Activated CD8-positive, alpha-beta memory T cell treated with anti-CD3 and anti-CD28 coated beads for 24 hours (primary cell): ENCODE measurements at places on chromosomes 2 and 18.

- no peak for DNase-seq
Measured at GRCh38 chr2:238712011-238712410, 135.9 kb upstream of the TWIST2 start.

DNA sequence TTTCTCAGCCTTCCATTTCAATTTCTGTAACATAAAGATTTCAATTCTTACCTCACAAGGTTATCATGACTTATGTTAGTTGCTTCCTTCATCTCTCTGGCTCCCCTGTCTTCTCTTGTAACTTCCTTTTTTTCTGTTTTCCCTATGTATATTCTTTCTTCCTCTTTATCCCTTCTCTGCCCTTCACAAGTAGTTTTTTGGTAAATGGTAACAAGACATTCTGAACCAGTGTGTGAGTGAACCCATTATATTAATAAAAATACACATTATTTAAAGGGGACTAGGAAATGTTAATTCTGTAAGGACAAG, 8.4 kb downstream of the ACSL3 start:
- DNase-seq, result no peak

DNA sequence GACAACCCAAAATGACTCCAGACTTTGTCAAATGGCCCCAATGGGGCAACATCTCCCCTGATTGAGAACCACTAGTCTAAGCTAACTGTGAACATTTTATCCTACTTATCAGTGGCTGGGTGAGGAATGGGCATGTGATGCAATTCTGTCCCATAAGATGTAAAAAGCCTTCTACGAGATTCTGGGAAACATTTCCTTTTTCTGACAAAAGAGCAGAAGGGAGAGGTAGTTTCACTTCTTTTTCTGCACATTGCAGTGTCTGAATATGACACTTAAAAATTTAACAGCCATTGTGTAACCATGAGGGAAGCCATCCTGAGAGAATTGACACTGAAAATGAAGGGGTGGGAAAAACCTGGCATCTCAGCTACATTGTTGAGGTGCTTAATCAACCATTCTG, 17.3 kb upstream of the MARCHF4 start:
- DNase-seq, result no peak

DNA sequence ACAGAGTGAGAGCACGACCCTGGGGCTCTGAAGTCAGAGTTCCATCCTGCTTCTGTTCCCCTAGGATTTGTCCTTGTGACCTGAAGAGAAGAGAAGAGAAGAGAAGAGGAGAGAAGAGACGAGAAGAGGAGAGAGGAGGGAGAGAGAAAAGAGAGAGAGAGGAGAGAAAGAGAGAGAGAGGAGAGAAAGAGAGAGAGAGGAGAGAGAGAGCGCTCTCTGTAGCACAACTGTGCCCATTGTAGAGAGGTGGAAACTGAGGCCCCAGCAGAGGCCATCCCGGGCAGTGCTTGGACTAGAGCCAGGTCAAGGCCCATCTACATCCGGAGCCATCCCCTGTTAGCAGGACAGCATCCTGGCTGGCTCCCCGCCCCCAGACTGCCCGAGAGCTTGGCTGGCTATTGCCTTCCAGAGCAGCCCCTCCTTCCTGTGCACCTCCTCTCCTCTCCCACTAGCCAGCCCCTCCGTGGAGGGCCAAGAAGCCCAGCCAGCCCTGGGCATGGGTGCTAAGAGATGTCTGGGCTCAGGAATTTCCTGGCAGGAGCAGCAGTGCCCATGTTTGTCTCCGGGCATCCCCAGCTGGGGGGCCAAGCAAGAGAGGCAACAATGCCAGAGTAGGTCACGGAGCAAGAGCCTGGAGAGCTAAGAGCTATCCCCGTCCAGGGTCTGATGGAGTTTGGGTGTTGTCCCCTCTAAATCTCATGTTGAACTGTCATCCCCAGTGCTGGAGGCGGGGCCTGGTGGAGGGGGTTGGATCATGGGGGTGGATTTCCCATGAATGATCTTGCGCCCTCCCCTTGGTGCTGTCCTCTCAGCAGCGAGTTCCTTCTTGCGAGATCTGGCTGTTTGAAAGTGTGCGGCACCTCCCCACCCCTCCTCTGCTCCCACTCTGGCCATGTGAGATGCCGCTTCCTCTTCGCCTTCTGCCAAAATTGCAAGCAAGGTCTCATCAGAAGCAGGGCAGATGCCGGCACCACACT, 18.2 kb upstream of the GPR55 start:
- peak; percentile 83 for DNase-seq

- DNase-seq, result no peak
Measured at GRCh38 chr2:107931412-107931811, 54.9 kb upstream of the SLC5A7 start.

DNA sequence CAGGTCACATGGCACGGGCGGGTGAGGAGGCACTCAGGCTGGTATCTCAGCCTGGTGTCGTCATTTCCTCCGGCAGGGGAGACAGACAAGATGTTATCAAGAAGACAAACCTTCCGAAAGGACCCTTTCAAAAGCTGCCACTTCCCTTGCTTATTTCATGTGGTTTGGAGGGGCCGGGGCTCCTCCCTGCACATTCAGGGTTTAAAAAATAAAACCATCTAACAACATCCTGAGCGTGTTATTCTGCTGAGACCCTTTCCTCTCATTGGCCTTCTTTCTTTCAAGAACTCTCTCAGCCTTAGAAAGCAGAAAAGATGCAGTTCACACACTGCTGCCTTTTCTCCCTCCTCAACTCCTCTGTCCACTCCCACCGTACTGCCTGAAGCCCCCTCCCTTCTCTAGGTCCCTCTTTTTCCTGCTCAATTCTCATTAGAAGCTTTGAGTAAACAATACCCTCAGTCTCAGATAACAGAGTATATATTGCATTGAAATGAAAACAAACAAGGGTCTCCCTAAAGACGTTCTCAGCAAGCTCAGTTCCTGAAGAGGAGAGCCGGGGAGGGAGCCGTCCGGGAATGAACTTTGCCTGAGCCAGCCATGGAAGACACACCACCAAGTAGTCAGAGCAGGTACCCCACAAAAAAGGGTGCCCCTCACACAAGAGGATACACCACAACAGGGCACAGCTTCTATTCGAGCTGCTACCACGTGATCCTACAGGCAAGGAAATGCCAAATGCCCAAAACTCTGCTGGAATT, 9.7 kb downstream of the SMAD7 start:
- DNase-seq, result peak; percentile 82

- DNase-seq, result no peak
Measured at GRCh38 chr2:112756207-112756606, 8.2 kb downstream of the CKAP2L start.

GRCh38 chr2:196988639-196989038, 62.1 kb upstream of the PGAP1 start:
- DNase-seq, result no peak

DNA sequence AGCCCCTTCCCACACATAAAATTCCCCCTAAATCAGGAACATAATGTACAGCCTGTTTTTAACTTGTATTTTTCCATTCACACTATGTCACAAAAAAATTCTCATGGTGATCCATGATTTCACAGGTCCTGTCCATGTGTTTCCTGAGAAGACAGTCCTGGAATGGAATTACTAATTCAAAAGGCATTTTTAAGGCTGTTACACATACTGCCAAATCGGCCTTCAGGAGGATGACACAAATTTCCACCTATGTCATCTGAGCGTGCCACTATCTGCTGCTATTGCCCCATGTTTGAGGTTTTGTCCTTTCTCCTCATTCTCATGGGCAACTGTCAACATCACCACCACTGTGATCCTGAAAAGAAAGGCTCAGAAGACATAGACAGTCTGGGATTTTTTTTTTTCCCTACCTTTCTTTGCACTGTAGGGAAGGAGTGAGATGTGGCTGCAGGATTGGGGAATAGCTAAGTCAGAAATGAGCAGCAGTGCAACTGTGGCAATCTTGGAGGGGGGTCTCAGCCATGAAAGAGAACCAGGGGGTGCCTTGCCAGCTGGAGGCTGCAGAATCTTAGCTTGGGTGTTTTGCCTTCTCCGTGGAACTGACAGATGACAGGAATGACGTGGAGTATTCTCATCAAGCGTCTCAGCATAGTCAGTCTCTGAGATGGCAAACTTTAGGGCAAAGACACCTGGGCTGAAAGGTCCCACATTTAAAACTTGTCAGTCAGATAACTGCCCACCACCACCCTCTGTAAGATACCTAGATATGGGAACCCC, 73.4 kb downstream of the MARCHF4 start:
- no peak for DNase-seq

GRCh38 chr18:7576685-7577084, 9.6 kb downstream of the PTPRM start:
- no peak for DNase-seq

DNA sequence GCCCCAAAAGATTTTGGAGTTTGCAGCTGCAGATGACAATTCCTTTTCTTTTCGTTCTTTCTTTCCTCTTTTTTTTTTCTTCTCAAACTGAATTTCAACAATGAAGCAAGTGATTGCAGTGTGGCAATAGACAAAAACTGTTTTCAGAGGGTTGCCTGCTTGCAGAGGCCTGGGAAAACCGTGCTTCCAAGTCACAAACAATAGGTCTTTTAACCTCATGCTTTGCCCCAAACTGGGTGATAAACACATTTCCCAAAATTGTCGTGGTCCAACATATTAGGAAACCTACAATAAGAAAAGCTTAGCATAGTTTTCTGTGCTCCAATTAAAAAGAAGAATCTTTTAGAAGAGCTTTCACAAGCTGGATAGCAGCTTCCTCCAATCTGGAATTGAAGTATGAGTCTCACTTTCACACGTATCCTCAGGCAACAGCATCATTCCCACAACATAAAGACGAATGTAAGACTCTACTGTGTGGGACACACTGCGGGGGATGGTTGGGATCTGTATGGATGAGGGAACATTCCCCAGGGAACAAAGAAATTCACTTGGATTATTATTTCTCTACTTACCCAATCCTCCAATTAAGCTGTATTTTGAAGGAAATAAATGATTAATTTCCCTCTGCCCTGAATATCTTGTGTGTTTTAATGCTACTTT, 656.1 kb downstream of the RNF144A start:
- no peak for DNase-seq

GRCh38 chr2:215356948-215357461, 45.1 kb downstream of the ATIC start:
- no peak for DNase-seq

- DNase-seq, result no peak
Measured at GRCh38 chr18:24054130-24054529, 39.6 kb downstream of the TTC39C start.

DNA sequence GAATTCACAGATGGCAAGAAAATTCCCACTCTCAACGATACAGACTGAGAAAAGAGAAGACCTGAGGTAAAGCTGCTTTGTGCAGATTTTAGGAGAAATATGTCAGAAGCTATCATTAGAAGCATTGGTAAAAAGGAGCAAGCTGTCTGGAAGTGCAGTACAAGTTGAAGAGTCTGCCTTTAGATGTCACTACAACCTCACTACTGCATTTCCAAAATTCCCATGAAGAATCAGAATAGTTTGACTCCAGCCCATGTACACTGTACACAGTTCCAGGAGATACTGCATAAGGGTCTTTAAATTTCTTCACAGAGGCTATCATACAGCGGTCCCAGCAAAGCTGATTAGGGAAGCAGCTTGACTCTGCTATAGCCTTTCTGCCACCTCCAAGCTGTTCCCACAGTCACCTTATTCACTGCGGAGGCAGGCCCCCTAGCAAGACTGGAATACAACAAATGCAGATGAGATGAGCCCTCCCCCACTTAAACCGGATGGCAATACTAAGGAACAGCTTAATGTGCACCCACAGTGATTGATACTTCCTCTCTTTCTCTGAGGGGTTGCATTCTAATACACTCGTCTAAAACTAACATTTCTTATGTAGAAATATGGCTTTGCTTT, 527.4 kb downstream of the TMEM182 start:
- no peak for DNase-seq

DNA sequence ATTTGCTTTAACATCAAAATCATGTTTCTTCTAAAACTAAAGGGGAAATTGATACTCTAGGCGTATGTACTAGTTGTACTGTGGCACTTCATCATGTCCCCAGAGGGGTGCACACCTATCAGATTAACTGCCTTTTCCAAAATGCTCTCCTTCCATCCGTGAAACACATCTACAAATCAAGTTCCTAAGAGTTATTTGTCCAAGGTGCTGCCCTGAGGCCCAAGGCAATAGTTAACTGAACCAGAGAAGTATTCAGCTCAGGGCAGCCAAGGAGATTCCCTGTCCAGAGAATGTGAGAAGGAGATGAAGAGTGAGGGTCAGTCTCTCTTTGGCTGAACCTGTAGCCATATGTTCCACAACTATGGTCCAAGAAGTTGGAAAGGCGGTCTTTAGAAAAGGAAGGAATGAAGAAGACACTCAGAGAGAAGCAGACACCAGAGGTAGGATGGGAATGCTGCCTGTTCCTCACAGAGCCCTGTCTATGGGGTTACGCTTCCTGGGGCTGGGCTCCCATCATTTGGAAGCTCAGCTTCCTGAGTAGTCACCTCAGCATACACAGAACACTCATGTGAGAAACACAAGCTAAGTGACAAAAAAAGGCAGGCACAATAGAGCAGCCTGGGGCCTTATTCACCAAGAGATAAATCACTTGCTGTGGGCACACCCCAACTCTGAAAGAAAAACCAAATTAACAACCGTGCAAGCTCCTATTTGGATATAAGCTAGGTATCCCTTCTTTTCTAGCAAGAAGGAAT, 55.6 kb downstream of the ANKRD44 start:
- DNase-seq, result no peak

DNA sequence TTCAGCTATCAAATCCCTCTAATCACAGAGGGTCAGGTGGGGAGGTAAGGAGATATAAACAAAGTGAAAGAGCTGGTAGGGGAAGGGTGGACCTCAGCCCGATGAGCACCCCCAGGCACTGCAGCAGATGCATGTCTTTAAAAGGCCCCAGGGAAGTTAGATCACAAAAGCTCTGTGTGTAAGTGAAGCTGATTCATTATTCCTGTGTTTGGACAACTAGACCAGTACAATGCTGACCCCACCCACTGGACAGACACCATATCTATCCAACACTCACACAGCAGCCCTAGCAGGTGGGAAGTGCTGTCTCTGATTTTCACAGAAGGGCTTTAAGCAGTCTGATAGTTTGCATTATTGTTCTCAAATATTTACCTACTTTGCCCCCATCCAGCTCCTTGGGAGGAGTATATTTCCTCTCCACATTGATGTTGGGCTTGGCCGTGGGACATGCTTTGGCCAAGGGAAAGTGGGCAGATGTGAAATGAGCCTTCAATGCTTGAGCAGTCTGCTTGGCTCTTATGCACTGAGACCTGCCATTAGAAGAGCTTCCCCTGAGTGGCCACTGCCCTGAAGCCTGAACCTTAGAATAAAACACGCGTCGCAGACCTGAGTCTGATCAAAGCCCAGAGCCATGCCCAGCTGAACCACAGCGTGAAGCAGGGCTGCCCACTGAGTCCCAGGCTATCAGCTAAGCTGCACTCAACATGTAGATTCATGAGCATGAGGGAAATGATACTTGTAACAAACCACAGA, 111.4 kb downstream of the COPS8 start:
- no peak for DNase-seq

- DNase-seq, result no peak
Measured at GRCh38 chr2:120246546-120247300, 5.9 kb upstream of the RALB start.

- no peak for DNase-seq
Measured at GRCh38 chr2:41903474-41904135, 144.2 kb upstream of the PKDCC start.

GRCh38 chr2:15860760-15861159, 79.6 kb upstream of the MYCN start:
- no peak for DNase-seq

- no peak for DNase-seq
Measured at GRCh38 chr2:211823886-211824479, 714.6 kb downstream of the ERBB4 start.

- no peak for DNase-seq
Measured at GRCh38 chr2:17182399-17182798, 335.8 kb downstream of the RAD51AP2 start.
